Activated naive CD4-positive, alpha-beta T cell treated with anti-CD3 and anti-CD28 coated beads for 36 hours (primary cell): ENCODE measurements at places on chromosomes 4 and X.

DNA sequence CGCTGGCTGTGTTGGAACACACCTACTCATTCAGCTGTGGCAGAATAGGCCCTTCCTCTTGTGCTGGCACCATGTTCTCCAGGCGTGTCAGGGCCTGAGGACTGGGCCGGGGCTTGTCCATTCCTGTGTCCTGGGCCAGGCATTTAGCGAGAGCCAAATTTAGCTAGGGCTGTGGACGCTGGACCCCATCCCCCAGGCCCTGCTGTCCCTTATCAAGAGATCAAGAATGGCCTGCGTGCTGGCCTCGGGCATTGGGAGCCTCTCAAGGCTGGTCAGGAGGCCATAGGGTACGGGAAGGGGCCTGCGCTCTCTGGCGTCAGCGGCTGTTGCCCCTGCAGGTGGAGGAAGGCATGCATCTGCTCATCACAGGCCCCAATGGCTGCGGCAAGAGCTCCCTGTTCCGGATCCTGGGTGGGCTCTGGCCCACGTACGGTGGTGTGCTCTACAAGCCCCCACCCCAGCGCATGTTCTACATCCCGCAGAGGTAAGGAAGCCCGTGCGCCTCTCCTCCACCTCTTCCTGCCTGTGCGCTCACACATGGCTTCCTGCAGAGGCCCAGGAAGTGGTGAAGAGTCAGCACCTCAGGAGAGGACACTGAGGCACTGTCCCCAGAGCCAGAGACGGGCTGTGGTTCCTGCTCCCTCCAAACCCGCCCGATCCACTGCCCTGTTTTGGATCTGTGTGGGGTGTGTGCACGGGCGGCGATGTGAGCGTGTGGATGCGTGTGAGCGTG lies 15.3 kb downstream of the ABCD1 start:
- DNase-seq, result peak; percentile 55

DNA sequence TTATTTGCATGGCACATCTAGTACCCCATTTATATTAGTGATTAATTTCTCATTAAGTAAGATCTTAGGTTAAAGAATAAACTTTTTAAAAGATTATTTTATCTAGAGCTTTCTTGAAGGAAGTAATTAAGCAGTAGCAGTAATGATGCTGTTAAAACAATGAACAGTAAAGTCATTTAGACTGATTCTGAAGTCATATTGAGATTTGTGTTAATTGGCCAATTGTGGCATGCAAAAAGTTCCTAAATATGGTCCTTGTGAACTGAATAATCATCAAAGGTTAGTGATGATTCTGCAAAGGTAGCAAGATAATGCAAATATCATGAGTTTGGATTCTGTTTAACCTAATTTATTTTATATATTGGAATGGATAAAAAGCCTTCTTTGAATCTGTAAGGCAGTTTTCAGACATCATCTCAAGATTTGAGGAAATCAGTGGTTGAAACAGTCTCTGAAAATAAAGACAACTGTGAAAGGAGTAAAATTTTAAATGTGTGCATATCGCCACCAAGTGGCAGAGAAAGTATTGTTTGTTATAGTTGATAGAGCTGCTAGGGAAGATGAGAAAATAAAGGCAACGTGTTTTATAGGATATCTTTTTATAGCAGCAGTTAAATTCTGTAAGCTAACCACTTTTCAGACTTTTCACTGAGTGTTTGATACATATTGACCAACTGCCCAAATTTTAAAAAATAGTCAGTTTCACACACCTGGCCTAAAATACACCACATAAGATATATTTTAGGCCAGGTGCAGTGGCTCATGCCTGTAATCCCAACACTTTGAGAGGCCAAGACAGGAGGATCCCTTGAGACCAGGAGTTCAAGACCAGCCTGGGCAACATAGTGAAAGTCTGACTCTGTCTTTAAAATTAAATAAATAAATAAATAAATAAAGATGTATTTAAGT lies 79.6 kb downstream of the CCKAR start:
- DNase-seq, result peak; percentile 49

- peak; percentile 74 for DNase-seq
These were observed 11.7 kb downstream of the RPL9 start for GRCh38 chr4:39446842-39447573.

DNA sequence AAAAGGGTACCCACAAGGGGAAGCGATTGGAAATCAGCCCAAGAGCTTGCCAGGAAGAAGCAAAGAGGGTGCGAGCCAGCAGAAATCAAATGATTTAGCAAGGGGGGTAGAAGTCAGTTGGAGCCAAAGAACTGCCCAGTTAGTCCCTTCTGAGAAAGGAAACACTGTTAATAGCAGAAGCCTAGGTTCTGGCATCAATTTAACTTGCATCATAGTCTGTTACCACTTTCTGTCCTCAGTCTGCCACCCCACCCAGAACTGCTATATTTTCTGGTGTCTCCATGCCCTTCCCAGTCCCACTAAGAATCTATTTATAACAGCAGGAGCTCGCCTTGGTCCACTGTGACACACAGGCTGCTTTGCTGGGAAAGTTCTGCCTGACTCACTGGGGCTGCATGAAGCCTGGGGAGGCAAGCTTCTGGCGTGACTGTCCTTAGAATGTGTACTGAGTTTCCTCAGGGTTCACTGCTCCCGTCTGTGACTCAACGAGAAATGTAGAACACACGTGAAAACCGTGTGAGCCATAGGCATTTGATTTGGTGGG lies 157.8 kb upstream of the TTC29 start:
- no peak for DNase-seq

- no peak for DNase-seq
These were observed 7.7 kb downstream of the LSM6 start for GRCh38 chr4:146183209-146183608.

DNA sequence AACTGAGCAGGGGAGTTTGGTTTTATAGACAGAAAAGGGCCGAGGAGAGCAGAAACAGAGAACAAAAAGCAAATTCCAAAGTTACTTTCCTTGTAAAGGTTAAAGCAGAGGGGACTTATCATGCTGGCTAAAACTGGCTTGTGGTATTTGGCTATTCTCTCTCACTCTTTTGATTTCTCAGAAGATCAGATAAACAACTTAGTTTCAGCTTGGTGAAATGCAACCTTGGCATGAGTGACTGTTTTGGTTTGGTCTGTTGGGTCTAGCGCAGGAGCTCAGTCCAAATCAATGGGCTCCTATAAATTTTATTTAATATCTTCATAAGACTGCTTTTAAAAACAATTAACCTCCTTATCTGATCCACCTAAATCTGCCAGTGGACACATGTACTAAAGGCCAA lies 47.3 kb upstream of the KIAA1210 start:
- no peak for DNase-seq

- DNase-seq, result no peak
These were observed 12.5 kb upstream of the MAB21L2 start for GRCh38 chr4:150569384-150569987.

- DNase-seq, result no peak
These were observed 271.3 kb upstream of the FAT4 start for GRCh38 chr4:125043486-125043885.

- DNase-seq, result no peak
These were observed 169.9 kb downstream of the BMPR1B start for GRCh38 chr4:94927696-94928095.

GRCh38 chrX:17412692-17413091 lies 37.7 kb downstream of the NHS start:
- DNase-seq, result no peak

DNA sequence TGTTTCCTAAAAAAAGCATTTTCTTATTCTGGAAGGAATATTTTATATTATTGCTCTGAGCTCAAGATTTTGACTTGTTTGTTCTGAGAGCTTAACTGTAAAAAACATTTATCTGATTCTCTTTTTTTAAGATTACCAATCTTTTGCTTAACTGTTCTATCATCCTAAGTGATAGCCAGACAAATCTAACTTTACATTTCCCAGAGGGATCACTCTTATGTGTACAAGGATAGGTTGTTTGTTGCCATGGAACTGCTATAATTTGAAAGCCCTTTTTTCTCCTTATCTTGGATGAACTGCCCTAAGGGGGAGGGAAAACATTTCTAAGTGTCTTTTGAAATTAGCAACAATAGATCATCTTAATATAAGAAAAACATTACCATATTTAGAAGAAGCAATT lies 494.7 kb downstream of the TRAM1L1 start:
- no peak for DNase-seq

GRCh38 chrX:130080791-130081367 lies 29.4 kb downstream of the ELF4 start:
- DNase-seq, result no peak

- DNase-seq, result no peak
These were observed 18.7 kb downstream of the NAT8L start for GRCh38 chr4:2077537-2078460.

GRCh38 chrX:74423289-74423998 lies 2.2 kb downstream of the SLC16A2 start:
- DNase-seq, result no peak

GRCh38 chr4:47942081-47942819 lies 27.9 kb upstream of the NFXL1 start:
- no peak for DNase-seq

DNA sequence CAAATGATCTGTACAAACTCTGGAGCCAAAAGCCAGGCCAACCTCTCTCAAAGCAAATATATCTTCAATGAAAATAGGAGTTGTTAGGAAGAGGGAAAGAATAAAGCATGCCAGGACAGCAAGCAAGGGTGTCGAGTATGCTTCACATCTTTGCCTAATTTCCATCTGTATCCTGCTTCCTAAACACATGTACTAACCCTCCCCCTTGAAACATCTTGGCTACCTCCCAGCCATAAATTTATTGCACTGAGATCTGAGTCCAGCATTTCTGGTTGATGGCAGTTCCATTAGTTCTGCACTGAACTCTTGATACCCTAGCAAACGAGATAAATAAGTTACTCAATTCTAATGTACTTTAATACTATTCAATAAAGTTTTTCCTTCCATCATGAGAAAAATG lies 430.5 kb upstream of the TRAM1L1 start:
- no peak for DNase-seq

DNA sequence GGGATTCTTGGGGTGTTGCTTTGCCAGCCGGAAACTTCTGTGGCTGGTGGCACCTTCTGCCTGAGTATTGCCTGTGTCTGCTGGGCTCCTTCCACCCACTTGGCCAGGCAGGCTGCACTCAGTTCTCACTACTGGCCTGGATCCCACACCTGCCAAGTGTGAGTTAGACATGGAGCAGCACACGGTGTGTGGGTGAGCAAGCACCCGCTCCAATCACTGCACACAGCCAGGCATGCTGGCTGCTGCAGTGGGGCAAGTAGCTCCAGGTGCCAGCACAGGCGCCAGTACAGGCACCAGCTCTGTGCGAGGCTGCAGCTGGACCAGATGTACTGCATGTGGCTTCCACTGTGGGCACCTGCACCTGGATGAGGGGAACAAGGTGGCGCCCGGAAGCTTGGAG lies 23.9 kb downstream of the DCUN1D4 start:
- DNase-seq, result no peak

DNA sequence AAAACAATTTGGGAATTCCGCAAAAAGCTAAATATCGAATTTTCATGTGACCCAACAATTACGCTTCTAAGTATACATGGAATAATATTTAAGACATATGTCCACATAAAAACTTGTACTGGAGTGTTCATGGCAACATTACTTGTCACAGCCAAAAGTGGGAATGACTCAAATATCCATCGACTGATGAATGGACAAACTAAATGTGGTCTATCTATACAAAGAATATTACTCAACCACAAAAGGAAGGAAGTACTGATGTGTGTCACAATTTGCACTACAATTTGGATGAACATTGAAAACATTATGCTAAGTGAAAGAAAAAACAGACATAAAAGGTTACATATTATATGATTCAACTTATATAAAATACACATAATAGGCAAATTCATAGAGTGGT lies 71.9 kb downstream of the AFF2 start:
- DNase-seq, result no peak

DNA sequence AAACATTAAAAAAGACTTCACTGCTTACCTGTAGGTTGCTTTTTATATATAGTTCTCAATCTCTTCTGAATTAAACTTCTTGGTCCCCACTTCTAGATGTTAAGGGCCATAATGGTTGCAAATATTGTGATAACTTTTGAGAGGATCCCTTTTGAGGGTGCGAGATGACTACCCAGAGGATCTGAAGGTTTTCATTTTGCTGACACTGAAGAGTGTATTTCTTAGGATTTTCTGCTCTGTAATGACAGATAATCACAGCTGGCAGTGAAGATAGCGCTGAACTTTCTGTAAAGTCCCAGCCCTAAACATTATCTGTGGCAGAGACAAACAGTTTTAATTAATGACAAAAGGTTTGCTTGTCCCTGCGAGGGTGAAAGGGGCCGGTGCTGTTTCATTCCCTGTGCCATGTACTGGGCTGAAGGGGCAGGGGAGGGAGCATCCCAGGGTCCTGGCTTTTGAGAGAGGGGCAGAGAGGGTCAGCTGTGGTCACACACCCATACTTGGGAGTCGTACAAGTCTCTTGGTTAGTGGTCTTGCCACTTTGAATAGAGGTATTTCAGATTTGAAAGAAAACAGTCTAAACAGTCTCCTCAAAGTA lies 22.2 kb downstream of the CLCN4 start:
- DNase-seq, result no peak

- no peak for DNase-seq
These were observed 69.6 kb downstream of the FGFBP1 start for GRCh38 chr4:15868826-15869413.

DNA sequence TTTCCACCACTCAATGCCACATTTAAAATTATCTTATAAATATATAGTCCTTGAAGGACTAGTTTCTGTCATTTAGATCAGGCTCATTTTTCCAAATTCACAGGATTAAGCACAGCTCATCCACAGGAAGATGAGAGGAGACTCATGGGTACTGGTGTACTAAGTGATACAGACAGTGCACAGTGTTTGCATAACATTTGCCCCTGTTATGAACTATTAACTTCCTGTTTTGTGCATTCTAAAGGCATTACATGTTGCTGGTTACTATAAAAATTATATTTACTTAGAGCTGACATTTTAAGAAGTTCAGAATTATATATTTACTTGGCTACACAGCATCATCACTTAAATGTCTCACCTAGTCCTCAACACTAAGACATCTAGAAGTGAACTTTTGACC lies 772.0 kb downstream of the TECRL start:
- DNase-seq, result no peak

DNA sequence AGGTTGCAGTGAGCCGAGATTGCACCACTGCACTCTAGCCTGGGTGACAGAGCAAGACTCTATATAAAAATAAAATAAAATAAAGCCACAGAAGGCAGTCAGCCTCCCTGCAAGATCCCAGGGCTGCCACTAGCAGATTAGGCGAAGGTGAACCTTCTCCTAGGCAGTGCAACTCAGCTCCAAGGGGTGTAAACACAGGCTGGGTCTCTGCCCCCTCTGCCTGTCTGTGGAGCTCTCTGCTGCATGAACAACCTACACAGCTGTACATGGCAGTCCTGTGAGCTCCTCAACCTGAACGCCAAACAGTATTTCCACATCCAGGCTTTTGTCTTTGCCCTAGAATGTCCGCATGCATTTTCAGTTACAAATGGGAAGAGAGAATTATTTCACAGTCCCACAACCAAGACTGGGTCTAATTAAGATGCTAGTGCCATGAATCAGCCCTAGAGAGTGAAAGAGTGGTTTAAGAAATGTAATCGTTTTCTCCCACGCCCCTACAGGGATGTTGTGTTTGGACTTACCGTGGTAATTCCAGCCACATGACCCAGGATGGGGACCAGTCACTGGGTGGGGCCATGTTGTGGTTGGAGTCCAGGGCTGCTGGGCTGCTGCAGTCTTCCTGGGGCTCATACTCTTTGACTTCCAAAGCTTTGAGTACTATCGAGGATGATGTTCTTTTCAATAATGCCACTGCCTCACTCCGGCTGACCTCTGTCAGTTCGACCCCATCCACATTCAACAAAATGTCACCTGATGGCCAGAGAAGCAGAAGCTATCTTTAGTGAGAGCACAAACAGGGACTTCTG lies 99.0 kb downstream of the FIP1L1 start:
- no peak for DNase-seq

- no peak for DNase-seq
These were observed 5.3 kb downstream of the YIPF7 start for GRCh38 chr4:44646151-44646550.

- DNase-seq, result no peak
These were observed 85.2 kb downstream of the ACOX3 start for GRCh38 chr4:8355306-8355705.
